Activated T-helper 1 cell treated with Interleukin-2 at 50 U/mL for 16 hours (primary cell): ENCODE measurements at places on chromosomes 3 and 15.

GRCh38 chr15:33639978-33640377, 328.3 kb upstream of the CHRM5 start:
- no peak for DNase-seq

DNA sequence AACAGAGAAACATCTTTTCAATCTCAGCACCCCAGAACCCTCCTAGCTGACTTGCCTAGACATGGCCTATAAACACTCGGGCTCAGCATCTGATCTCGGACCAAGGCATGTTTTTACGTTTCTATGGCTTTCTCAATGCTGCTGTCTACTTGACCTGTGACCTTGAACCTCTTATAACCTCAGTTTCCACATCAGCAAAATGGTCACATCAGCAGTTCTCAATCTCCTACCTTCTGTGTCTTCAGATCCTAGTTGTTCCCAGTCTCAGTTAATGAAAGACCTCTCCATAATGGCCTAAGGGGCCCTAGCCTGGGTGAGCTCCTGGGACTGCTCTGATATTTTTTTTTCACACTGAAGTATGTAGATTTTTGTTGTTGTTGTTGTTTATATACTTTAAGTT, 39.6 kb downstream of the SSUH2 start:
- no peak for DNase-seq

DNA sequence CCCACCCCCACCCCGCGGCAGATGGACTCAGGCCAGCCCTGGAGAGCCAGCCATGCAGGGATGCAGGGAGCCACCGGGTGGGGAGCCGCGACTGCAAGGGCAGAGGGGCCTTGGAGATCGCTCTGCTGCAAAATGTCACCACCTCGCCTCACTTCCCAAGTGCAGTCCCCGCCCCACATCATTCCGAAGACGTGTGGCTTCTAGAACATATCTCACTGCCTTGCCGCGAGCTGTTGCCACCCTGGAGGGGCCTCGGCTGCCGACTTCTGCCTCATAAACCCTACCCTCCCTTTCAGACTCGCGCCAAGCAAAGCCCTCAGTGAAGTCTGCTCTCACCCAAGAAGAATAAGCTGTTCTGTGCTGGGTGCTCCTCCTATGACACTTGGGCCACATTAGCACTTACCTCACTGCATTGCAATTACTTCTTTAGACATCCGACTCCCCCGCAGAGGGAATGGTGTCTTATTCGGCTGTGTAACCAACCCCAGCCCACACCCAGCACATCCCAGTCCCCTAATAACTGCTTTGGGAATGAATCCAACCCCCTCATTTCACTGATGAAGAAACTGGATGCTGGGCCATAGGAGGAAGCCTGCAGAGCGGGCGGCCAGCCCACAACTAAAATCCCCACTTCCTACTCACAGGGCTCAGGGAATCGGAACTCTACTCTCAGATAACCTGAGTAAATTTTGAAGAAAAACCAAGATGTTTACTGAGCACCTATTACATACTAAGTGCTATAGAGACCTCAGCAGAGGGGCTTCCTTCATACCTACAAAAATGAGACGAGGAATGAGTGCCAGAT, 8.6 kb downstream of the TLE3 start:
- DNase-seq = no peak

DNA sequence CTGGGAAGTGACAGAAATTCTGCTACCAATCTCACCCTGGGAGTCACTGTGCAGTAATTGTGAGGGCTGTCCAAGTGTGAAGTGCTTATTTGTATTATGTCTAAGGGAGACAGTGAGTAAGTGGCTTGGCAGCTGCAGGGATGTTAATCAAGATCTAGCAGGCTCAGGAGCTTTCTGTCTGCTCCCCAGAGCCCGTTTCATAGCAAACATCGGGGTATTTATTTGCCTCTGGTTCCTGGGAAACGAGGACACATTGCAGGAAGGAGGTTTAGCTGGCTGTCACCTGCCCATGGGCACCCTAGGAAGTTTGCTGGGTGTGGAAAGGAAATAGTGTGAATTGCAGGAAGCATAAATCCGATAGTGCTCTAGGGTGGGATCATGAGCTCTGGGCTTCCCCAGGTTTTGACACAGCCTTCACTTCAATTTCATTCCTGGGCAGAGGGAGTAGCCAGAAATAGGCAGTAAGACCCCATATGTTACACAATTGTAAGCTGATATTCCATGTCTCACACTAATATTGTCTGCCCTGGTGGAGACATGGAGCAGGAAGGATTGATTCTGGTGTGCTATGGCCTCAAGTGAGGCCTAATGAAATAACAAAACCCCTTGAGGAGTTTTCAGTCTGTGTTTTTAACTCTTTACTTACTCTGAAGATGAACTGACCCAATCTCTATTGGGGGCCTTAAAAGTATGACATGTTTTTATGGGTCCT, 74.1 kb upstream of the MITF start:
- no peak for DNase-seq

GRCh38 chr15:77857419-77857818, 220.1 kb downstream of the TBC1D2B start:
- no peak for DNase-seq

DNA sequence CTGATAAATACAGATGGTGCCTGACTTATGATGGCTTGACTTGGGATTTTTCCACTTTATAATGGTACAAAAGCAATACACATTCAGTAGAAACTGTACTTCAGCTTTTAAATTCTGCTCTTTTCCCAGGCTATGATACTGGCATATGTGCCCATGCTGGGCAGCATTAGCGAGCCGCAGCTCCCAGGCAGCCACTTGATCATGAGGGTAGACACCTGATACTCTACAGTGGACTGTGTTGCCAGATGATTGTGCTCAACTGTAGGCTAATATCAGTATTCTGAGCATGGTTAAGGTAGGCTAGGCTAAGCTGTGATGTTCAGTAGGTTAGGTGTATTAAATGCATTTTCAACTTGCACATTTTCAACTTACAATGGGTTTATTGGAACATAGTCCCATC, 17.7 kb upstream of the FEM1B start:
- no peak for DNase-seq

DNA sequence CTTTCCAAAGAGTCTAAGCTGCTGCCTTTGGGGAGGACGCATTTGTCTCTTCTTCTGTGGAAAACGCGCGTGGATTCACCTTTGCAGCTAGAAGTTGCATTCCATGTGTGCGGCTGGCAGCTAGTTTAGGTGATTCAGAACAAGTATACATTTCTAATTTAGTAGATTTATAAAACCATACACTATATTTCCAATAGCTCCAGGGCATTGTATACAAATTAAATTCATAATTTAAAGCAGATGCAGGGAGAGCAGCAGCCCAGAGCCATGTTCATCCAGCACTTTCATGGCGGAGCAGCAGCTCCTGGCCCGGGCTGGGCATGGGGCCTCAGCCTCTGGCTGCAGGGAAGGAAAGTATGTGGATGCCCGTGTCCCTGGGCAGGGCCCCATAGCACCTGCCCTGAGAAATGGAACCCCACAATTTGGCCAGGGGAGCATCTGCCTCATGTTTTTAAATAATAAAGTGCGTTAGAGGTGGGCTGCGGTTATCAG, 42.8 kb upstream of the SEC22A start:
- no peak for DNase-seq

DNA sequence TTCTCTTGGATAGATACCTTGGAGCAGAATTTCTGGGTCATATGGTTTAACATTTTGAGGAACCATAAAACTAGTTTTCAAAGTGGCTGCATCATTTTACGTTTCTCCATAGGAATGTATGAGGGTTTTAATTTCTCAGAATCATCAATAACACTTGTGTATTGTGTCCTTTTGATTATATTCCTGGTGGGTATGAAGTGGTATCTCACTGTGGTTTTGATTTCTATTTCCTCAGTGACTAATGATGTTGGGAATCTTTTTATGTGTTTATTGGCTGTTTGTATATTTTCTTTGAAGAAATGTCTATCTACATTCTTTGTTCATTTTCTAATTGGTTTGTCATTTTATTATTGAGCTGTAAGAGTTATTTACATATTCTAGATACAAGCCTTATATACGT, 28.8 kb downstream of the CDIN1 start:
- DNase-seq = no peak

- no peak for DNase-seq
These were observed 181.9 kb downstream of the NSMCE3 start for GRCh38 chr15:29087521-29088285.

DNA sequence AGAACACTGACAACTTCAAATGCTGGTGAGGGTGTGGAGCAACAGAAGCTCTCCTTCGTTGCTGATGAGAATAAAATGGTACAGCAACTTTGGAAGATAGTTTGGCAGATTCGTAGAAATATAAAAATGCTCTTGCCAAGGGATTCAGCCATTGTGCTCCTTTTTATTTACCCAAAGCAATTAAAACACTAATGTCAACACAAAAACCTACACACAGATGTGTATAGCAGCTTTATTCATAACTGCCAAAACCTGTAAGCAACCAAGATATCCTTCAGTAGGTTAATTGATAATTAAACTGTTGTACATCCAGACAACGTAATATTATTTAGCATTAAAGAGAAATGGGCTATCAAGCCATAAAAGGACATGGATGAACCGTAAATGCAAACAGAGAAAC, 37.8 kb upstream of the LSAMP start:
- no peak for DNase-seq

DNA sequence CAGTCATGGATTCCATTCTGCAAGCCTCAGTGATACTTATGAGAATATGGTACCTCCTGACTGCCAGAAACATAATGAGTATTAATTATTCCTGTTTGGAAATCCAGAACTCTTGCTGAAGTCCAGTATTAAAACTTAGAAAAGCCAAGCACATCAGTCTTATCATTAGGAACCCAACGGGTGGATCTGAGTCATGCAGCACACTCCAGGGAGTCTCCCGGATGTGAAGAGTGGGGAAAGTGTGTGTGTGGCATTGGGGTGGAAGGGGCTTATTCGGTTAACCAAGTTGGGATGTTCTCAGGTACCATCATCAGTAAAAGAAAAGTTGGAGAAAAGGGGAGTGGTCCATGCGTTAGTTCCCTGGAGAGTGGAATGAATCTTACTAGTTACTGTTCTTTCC, 181.1 kb downstream of the PLCL2 start:
- no peak for DNase-seq

DNA sequence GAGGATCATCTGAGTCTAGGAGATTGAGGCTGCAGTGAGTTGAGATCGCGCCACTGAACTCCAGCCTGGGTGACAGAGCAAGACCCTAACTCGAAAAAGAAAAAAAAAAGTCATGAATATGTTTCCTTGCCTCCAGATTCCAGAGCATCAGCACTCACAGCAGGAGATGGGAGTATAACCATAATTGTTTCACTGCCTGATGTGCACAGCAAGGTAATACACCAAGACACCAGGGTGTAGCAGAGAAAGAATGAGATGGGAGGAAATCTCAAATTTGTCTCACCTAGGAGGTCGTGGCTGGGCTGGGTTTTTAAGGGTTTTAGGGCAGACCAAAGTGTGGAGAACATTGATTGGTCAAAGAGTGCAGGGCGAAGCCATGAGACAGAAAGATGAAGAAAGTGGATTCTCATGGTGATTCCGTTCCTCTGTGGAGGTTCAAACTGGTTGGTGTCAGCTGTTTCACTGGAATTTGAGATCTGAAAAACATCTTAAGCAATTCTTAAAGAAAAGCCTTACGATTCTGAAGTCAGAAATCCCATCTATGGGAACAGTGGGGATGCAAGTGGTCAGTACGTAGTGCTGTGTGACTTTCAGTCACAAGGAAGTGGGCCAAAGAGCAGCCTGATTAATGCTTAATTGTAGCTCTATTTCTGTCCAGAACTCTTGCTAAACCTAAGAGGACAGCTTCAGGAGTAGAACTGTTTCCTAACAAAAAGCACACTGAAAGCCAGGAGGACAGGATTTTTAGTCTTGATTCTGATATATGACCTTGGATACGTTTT, 7.8 kb upstream of the C15orf61 start:
- DNase-seq = no peak

DNA sequence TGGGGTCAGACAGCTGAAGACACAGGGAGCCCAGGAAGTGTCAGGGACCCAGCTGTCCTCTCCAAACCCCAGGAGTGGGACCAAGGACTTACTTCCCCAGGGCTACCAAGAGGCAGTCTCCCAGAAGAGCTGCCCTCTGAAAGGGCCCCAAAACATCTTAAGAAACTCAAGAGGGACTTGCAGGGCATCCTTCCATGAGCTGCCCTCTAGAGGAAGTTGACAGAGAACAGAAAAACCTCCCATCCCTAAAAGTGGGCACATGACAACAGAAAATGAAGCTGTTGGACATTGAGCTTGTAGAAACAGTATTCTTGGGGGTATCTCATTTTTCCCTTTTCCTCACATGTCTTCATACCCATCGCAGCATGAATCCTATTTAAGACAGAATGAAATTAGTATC, 58.9 kb downstream of the MECOM start:
- no peak for DNase-seq
